ENCODE measurements at places on chromosomes 5 and 9. TPM values are rescaled to one million over a fixed set of nuclear protein-coding genes. Genes with fewer than 3 reads are reported as not detected.

Gene MARCOL
- polyA plus RNA-seq, result not detected

Gene LCN2
- polyA plus RNA-seq, result 46.8 TPM

Gene ANKRD31
- 0.12 TPM for polyA plus RNA-seq

Gene OR1L1
- polyA plus RNA-seq, result not detected

Gene IFNA13
- 0.07 TPM for polyA plus RNA-seq

GRCh38 chr5:158313733-158314464 is 455.0 kb upstream of the CLINT1 start:
- no peak for DNase-seq

DNA sequence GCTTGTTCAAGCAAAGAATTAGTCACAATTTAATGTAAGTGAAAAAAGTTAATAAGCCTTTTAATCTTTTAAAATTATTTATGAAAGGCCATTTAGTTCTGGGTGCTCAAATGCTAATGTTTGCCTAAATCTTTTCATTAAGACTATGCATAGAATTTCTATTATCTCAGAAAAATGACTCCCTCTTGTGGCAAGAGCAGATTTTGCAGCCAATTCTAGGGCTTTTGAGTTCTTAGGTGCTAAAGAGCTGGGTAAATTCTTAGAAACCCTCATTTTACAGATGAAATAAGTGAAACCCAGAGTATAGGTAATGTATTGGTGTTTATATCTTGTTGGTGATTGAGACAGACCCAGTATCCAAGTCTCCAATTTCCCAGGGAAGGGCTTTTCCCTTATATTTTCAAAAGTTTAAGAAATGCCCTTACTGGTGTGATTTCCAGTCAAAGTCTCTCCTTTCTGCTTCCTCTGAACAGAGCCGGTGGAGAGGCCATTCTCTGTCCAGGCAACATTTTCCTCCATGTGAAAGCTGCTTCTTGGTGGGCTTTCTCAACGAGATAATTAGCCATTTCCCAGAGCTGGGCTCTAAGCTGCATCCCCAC is 24.1 kb upstream of the PCSK5 start:
- DNase-seq, result no peak

GRCh38 chr5:75461679-75462078 is 49.8 kb downstream of the CERT1 start:
- DNase-seq, result no peak

GRCh38 chr5:133790898-133791297 is 177.5 kb downstream of the C5orf15 start:
- DNase-seq, result no peak

DNA sequence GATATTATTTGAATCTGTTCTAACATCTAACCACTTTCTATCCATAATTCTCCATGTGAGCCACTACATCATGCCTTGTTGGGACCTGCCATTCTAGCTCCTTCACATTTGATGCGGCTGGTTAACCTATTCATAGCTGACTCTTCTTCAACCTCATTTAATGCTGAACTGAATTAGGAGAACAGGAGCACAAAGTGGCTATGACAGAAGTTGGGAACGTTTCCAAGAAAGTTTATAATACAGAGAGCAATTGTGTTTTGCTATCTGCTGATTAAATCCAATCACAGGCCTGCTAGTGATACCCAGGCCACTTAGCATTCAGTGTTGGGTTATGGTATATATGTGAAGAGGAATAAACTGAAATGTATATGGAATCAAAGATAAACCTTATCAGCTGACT is 440.3 kb downstream of the PTPRD start:
- DNase-seq, result no peak

DNA sequence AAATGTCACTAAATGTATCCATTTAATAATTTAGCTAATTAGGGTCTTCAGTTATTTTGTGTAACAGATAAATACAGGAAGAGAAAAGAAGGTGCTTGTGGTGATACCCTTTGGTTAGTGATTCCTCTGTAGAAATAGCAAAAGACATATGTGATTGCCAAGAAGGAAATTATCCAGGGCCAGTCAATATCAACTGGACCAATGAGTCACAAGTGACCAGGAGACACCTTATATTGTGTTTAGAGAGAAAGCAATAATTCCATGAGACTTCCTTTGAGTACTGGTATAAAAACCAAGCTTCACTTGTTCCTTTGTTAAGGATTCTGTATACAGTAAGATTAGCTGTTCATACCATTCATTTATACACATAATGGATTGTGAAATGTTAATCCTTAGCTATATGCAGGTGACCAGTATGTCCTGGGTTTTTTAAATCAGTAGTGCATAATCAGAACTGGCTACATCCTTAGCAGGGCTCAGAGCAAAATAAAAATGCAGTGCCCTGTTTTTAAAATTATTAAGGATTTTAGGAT is 11.7 kb upstream of the F2R start:
- no peak for DNase-seq

DNA sequence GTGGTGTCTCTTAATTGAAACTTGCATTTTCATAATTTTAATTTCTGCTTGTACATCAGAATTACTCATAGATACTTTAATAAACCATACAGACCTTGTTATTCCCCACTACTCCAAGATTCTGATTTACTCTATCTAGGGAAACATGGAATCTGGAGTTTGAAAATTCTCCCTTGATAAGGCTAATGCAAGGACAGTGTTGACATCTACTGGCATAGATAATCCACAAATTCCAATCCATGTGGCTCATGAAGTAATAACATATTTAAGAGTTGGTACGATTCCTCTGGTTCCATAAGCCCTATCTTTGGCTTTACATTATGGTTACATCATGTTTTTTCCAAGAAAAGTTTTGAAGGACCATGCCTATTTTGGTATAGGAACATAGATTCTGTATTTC is 759.2 kb downstream of the TLR4 start:
- no peak for DNase-seq

- DNase-seq, result no peak
Measured at GRCh38 chr5:75381456-75381855, 44.4 kb downstream of the HMGCR start.

GRCh38 chr5:142797420-142797819 is 27.2 kb downstream of the ARHGAP26 start:
- DNase-seq, result no peak

DNA sequence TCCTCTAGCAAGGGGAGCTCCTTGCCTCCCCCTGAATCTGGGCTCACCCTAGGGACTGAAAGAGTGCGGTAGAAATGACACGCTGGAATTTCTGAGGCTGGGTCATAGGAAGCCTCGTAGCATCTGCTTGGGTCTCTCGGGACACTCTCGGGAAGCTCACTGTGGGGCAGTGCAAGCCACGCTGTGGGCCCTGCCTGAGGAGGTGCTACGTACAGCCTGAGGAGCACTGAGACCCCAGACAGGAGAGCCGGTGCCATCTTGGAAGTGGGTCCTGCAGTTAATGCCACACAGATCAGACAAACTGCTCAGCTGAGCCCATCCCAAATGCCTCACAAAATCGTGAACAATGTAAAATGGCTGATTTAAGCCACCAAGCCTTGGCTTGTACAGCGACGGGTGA is 1.8 kb downstream of the MRPL36 start:
- no peak for DNase-seq

- DNase-seq, result no peak
Measured at GRCh38 chr5:124905256-124906130, 159.1 kb upstream of the ZNF608 start.

DNA sequence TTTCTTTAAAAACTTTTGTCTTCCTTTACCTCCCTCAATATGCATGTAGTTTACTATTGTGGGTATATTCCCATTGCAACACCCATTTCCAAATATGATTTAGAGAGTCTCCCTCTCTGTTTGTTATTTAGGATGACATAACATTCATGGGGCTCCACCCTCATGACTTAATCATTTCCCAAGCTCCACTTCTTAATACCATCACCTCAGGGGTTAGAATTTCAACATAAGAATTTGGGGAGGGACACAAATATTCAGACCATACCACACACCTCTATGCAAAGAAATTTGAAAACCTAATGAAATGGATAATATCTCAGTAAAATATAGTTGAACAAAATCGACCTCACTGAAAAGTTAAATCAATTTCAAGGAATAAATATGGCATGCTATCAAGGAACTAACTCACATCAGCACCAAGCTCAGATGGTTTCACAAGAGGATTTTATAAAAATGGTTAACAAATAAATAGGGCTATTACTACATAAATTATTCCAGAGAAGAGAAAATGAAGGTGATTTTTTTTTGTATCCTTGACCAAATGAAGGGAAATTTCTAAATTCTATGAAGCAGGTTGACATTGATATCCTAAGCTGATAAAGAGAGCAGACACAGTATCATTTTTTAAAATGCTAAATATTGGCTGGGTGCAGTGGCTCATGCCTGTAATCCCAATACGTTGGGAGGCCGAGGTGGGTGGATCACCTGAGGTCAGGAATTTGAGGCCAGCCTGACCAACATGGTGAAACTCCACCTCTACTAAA is 20.2 kb upstream of the UBTD2 start:
- no peak for DNase-seq

- no peak for DNase-seq
Measured at GRCh38 chr9:38639577-38639940, 19.2 kb upstream of the ANKRD18A start.

GRCh38 chr5:158139161-158139560 is 280.2 kb upstream of the CLINT1 start:
- DNase-seq, result no peak
